ENCODE measurements at places on chromosomes 3 and 15.

DNA sequence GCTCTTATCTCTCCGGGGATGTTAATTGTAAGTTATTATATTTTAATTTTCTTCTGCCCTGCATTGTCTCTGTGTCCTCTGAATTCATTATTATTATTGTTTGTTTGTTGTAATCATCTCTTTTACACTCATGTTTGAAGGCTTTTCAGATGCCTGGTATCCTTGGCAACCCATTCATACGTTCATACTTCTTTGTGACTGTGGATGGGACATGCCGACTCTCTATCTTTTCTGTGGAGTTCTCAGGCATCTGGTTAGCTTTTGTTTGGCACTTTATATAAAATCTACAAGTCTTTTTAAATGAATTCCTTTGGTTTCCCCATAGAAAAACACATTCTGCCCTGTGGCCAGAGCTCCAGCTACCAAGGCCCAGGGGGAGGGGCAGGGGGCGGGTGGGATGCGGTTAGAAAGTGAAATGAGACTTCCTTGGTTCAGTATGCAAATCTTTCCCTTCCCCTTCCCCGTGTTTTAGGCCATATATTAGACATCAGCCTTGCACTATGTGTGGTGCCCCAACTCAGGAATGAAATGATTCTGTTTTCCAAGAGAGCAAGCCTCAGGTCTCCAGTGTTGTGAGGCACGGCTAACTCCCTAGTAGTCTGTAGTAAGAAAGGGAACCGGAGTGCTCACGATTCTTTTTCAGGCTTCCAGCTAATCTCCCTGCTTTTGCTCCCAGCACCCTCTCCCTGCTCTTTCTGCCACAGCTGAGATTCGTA lies 79.2 kb downstream of the SST start:
- DNase-seq: no peak

- DNase-seq: no peak
These were observed 70.4 kb downstream of the CHDH start for GRCh38 chr3:53775834-53776251.

- no peak for DNase-seq
These were observed 103.1 kb upstream of the CCNL1 start for GRCh38 chr3:157263027-157263426.

DNA sequence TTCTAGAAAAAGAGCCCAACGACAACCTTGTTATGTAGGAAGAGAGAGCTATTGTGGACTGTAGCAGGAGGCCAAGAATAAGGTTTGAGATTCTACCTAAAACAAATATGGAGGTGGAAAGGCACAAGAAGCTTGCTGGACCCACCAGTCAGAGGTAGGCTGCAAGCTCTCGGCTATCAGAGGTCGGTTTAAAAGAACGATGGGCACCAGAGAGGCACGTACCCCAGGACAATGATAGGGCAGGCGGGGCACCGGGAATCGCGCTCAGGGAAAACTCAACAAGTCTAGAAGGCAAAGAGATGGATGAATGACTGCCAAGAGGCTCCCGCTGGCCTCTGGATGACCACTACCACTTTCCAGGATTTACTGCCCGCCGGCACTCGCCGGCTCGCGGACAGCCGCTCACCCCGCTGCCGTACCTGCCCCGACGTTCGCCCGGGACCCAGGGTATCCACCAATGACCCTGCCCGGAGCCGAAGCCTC lies 1.1 kb downstream of the HDGFL3 start:
- no peak for DNase-seq

DNA sequence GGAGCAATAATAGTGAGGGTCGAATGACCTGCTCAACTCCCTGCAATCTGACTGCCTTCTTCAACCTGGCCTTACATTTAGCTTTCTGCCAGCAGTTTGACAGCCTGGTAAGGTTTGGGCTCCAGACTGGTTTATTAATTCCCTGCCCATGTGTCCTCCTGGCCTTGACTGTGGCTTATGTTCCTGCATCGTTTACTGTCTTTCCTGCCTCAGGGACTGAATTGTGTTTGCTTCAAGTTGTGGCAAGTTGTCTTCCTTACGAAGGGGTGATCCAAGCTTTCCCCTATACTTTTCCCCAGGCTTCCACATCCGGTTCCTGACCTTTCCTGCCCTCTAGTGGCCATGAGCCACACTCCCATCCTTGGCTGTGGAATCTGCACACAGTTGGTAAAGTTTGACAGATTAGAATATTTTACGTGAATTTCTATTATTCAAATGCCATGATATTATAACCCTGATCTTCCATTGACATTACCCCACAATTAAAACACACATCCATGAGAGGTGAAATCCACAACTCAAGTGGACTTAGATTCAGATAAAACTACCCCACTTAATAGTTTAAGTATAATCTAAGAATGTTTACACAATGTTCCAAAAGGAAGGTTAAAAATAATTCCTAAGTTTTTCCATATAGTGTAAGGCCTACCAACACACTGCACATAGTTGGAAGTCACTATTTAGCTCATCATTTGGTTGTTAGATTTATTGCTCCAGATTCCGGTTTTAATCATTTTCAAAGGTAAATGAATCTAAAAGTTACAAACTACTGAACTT lies 95.7 kb downstream of the NEDD4 start:
- no peak for DNase-seq

- DNase-seq: no peak
These were observed 44.4 kb upstream of the B3GALNT1 start for GRCh38 chr3:161149529-161149928.

GRCh38 chr15:52290329-52290728 lies 5.3 kb downstream of the MYO5C start:
- no peak for DNase-seq

Measured in CMK (cell line).